ENCODE measurements at places on chromosomes 11 and 22.

- no peak for DNase-seq
Observed at GRCh38 chr22:45452565-45453379, 39.3 kb downstream of the RIBC2 start.

GRCh38 chr22:36863979-36864378, 3.2 kb downstream of the NCF4 start:
- DNase-seq, result no peak

- DNase-seq, result no peak
Observed at GRCh38 chr11:12359761-12360160, 17.6 kb upstream of the PARVA start.

DNA sequence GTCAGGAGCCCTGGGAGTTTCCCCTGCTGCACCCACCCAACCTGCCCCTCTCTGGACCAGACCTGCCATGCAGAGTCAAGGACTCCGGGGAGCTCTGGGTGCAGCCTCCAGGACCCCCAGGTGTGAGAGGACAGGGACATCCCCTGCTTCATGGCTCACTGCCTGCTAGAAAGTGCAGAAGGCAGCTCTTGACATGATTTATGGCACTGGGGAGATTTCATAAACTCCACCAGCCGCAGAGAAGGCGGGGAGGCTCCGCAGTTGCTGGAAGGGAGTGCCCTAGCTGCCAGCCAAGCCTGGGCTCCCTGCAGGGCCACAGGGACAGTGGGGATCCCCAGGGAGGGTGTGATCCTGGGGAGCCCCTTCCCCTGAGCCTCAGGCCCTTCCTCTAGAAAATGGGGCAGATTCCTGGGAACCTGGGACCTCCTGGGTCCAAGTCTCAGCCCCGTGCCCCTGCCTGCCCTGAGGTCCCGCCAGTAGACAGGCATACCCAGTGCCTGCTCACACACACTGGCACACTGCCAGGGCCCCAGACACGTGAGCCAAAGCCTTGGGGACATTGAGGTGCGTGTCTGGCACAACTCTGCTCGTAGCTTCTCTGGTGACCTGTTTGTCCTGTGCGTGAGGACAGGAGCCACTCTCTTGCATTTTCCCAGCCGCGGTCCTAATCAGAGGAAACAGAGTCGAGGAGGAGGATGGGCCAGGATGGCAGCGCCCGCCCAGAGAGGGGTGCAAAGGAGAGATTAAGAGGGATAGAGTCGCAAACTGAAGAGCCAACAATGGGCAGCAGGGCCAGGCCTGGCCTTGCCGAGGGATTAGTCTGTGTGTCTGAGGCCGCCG, 13.8 kb downstream of the CABP7 start:
- DNase-seq, result no peak

DNA sequence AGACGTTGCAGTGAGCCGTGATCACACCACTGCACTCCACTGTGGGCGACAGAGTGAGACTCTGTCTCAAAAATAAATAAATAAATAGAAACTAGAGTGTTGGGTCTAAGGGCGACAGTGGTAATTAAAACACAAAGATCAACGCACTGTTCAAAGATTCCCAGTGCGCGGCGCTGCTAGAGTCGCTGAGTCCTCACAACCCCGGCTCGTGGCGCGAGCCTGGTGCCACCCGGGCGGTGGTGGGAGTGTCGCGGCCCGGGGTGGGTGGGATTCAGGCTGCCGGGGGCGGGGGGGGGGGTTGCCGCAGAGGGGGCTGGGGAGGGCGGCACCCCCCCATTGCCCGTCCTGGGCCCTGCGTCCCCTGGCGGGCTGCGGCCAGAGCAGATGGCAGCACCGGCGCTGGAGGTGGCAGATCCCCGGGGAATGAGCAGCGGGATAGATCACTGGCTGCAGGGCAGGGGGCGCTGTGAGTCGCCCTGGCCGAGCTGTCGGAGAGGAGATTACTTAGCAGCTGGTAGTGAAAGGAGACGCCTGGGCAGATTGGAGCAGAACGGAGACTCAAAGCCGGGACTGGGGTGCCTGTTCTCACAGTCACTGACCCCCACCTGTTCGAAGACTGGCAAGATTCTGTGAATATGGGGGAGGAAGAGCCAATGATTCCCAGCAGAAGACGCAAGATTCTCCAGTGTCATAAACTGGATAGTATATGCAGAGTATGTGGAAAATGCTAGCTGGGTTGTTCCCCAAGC, 30.2 kb upstream of the APOBEC3A start:
- peak; percentile 62 for DNase-seq

DNA sequence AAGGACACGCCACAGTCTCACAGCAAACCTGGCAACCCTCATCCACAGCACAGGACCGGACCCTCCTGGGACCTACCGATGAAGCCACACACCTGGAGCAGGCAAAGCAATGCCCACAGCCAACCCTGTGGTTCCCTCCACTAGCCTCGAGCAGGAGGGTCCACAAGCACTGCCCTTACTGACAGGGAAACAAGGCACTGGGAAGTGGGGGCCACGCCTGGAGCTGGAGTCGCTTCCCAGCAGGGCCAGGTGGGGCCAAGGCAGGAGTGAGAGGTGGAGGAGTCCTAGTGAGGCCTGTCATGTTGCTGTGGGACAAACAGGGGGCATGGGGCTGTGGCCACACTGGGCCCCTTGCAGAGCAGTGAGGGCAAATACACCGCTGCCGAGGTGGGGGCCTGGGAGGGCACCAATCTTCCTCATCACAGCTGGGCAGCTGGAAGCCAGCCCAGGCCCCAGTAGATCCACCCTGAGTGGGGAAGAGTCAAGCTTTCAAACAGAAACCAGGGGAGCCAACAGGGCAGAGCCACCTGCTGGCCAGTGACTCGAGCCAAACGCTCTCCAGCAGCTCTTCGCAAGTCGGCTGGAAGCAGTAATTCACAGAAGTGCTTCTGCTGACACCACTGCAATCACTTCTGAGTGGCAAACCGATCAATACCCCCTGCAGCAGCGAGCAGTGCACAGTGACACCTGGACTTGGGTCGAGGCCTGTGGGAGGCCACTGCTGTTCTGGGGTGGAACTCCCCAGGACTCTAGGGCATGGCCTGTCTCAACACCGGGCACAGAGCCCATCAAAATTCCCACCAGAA, 13.7 kb downstream of the SULT4A1 start:
- peak; percentile 27 for DNase-seq

GRCh38 chr11:88315015-88315414, 22.5 kb downstream of the CTSC start:
- DNase-seq, result no peak

DNA sequence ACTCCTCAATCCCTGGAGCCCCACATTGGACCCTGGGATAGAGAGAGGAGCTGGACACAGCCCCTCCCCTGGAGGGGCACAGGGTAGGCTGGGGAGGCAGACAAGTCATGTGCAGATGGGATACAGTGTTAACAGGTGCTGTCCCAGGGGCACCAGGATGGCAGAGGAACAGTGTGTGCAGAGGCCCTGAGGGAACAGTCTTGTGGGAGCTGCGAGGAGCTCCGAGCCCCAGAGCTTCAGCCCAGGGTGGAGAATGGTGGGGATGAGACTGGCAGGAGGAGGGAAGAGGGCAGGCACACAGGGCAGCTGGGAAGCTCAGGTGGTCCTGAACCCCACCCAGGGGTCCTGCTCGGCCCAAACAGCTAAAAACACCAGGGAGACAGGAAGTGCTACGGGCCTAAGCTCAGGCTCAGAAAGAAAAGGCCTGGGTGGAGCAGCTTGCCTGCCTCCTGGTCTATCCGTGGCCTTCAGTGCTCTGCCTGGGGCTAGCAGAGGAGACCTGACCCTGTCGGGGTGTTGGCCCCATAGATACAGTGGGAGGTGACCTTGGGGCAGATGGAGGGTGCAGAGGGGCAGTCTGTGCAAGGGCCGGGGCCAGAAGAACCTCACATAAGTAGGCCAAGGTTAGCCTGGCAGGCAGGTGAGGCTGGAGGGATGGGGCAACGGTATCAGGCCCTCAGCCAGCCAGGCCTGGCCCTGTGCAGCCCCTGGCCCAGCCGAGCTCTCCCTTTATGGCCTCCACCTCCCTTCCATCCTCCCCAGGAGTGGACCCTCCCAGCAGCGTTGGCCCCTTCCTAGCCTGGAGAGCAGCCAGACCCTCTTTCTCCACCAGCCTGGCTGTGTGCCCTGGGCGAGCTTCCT, 15.4 kb downstream of the CAPN5 start:
- no peak for DNase-seq

GRCh38 chr11:29364006-29364405, 652.8 kb downstream of the KCNA4 start:
- DNase-seq, result no peak

DNA sequence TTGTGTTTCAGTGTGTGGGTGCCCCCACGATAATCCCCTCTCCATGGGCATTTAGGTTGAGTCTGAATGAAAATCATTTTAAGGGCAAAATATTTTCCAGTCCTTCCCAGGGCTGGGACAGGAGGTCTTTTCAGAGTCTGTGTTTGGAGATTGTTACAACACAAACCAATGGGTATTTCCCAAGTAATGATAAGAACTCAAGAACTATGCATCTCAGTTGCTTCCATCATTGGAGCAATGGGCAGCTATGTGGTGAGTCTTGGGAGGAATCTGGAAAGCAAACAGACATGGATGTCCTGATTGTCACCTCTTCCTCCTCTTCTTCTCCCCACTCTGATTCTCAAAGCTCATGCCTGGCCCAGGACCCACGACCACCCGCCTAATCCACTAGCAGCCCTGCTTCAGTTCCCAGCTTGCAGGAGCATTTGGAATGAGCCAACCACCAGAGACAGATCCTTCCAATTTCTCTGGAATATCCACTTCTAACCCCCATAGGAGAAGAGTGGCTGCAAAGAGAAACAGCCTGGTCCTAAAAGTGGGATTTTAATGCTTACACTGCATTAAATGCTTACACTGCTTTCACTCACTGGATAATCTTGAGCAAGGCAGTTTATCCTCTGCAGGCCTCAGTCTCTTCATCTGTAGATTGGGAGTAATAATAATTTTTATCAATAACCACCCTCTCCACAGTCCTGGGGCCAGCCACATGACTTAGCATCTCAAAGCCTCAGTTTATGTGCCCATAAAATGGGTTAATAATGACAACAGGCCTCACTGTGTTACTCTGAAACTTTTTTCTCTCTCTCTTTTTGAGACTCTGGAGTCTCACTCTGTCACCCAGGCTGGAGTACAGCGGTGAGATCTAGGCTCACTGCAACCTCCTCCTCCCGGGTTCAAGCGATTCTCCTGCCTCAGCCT, 404.3 kb downstream of the MN1 start:
- no peak for DNase-seq

GRCh38 chr11:19728436-19728835, 15.8 kb downstream of the NAV2 start:
- DNase-seq, result no peak

DNA sequence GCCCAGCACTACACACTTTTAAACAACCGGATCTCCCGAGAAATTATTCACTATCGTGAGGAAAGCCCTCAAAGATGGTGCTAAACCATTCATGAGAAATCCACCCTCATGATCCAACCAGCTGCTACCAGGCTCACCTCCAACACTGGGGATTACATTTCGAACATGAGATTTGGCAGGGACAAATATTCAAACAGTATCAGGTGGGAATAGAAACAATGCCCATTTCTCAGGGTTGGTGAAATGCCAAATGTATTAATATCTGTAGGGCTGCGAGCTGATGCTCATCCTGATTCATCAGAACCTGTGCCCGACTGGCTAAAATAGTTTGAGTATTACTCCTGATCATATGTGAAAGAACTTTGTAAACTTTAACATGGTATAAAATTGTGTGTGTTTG, 15.8 kb upstream of the PTPRJ start:
- no peak for DNase-seq

GRCh38 chr11:32489464-32489863, 54.1 kb upstream of the WT1 start:
- DNase-seq, result no peak

DNA sequence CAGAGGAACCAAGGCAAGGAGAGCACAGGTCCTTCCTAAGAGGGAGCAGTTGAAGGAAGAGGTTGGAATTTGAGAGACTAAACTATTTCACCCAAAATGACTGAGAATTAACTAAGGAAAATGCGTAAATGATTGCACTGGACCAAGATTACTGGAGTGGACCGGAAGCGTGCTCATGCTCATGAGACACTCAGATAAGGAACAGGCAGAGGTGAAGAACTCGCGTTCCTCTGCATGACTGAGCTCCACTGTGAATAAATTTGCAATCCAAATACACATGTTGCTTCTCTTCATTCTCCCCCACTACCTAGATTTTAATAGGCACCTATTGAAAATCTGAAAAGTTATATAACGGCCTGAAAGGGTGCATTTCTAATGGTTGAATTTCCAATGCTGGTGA, 207.0 kb downstream of the KIRREL3 start:
- DNase-seq, result no peak

- no peak for DNase-seq
Observed at GRCh38 chr11:45176996-45177395, 30.6 kb downstream of the PRDM11 start.

DNA sequence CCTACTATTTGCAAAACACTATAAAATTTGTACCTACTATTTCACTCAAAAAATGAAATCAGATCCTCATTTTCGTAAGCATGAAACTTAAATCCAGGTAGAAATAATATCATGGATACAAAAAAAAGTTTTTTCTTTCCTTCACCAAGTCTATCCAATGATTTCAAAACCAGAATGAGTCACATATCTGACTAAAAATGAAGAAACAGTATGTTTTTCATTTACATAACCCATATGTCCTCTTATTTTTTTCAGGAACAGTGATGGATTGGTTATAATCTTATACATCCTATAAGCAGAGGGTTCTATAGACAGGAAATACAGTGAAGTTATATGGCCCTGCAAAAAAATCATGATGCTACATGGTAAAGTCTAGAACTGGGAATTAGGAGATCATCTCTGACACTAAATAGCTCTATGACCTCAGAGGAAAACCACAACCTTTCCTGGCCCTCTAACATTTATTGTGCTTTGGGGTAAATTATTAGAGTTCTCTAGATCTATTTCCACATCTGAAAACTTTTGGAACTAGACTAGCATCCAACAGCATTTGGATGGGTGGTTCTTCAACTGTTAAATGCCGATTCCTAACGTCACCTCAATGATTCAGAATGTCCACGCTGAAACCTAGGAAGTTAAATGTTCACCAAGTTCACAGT, 10.9 kb downstream of the MTMR2 start:
- DNase-seq, result peak; percentile 34
